ENCODE measurements at places on chromosomes 12 and 14. TPM values are rescaled to one million over a fixed set of nuclear protein-coding genes. Genes with fewer than 3 reads are reported as not detected.

DNA sequence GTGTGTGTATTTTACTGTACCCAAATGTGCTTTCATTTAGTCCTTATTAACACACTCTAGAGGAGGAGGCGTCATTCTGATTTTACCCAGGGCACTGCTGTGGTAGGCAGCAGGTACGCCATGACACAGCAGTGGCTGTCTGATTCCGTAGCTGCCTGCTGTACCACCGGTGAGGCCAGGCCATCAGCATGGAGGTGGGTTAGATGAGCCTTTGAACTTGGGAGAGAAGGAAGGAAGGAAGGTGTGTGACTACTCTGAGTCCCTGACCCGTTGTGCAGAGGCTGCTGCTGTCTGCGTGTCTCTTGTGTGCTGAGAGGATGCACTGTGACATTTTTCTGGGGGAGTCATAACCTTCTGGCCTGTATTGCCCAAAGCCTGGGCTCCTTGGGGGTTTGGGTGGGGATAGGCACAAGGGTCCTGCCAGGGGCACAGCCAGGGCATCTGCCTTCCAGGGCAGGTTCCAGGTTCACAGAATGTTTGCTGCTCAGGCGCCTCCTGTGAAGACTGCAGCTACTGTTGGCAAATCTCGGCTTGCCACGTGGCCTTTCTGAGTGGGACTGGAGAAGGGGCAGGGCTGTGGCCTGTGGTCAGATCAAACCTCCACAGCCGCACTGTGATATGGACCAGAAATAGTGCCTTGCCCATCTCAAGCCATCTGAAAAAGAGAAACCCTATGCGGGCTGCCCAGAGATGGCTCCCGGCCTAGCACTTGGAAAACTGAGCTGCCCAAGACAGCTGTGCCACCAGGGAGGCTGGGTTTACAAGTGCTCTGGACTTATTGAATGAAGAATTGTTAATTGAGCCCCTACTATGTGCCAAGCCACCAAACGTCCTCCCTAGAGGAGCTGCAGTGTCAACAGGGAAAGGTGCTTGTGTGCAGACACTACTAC lies 47.1 kb downstream of the MLXIP start:
- DNase-seq = peak; percentile 49

DNA sequence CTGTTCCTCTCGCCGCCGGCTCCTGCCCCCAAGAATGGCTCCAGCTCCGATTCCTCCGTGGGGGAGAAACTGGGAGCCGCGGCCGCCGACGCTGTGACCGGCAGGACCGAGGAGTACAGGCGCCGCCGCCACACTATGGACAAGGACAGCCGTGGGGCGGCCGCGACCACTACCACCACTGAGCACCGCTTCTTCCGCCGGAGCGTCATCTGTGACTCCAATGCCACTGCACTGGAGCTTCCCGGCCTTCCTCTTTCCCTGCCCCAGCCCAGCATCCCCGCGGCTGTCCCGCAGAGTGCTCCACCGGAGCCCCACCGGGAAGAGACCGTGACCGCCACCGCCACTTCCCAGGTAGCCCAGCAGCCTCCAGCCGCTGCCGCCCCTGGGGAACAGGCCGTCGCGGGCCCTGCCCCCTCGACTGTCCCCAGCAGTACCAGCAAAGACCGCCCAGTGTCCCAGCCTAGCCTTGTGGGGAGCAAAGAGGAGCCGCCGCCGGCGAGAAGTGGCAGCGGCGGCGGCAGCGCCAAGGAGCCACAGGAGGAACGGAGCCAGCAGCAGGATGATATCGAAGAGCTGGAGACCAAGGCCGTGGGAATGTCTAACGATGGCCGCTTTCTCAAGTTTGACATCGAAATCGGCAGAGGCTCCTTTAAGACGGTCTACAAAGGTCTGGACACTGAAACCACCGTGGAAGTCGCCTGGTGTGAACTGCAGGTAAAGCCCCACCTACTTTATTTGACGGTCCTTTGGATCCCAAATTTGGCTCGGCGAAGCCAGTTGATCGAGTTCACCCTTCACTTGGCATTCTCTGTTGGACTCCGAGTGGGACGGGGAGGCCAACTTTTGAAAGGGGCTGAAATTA lies 1.5 kb downstream of the WNK1 start:
- DNase-seq = peak; percentile 92

MSRB3 gene
- total RNA-seq = 19.6 TPM

DNA sequence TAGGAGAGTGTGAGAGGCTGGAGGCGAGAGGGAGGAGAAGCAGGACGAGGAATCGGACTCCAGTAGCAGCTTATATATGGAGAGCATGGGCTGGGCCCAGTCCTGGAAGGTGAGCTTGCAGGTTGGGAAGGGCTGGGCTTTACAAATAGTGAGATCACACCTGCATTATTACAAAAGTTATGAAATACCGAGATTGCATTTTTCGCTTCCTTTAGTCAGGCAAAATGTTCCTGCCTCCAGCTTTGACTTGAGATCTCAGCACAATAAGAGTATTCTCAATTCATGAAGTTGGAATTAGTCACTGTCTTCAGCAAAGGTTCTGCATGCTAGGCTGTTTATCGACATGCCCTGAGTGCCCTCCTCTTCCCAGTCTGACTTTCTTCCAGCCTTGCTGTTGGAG lies at the start of gene KRT6B:
KRT6B (minus strand) TSS at position 46 of the 400 bp plus-strand sequence. CDS start 68 bp downstream, outside the sequence.
- no peak for DNase-seq

MBD6 gene
- 148 TPM for total RNA-seq

DNA sequence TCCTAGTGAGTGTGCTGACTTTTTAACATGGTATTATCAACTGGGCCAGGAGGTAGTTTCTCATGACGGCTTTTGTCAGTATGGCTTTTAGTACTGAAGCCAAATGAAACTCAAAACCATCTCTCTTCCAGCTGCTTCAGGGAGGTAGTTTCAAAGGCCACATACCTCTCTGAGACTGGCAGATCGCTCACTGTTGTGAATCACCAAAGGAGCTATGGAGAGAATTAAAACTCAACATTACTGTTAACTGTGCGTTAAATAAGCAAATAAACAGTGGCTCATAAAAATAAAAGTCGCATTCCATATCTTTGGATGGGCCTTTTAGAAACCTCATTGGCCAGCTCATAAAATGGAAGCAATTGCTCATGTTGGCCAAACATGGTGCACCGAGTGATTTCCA lies 141.1 kb downstream of the HMGA2 start:
- no peak for DNase-seq

GRCh38 chr14:81931828-81932227 lies 398.2 kb upstream of the SEL1L start:
- no peak for DNase-seq

- DNase-seq = peak; percentile 75
These were observed 304.8 kb upstream of the OR4E1 start for GRCh38 chr14:21978184-21978998.

- DNase-seq = no peak
These were observed 61.4 kb upstream of the DBX2 start for GRCh38 chr12:45112306-45112705.

GRCh38 chr12:51852404-51853137 lies 4.1 kb upstream of the FIGNL2 start:
- DNase-seq = no peak

SMOC1 gene
- total RNA-seq = 52.8 TPM

DNA sequence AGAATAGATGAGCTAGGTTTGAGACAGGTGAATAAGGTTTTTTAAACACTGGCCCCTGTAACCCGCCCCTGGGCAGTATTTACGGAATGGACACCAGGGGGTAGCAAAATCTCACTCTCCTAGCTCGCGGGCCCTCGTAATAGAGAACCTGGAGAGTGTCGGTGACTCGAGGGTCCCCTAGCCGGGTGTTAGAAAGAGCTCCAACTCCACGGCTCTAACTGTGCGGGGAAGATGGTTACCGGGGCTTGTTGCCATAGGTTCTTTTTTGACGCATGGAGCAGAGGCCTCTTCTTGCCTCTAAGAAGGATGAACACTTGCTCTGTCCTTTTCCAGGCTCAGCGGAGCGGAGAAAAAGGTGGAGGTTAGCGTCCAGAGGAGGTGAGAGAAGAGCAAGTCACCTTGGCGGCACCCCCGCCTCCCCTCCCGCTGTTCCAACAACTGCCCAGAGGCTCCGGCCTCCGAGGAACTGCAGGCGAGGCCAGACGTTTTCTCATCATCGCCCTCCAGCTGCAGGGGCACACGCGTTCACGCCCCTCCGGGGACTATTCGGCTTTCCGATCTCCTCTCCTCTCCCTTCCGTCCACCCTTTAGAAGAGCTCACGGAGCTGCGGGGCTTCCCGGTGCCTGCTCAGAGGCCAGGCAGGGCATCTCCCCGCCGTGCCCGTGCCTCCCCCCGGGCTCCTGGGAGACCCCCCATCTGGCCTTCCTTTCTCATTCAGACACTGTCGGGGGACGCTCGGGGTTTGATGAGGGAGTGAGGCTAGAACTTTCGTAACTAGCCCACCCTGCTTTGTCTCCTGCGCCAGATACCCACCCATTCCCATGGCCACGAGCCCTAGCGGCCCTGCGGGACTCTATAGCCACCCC lies 1.4 kb upstream of the ARHGEF40 start:
- peak; percentile 86 for DNase-seq

GRCh38 chr14:77979666-77980351 lies 179.9 kb downstream of the ADCK1 start:
- DNase-seq = no peak

DNA sequence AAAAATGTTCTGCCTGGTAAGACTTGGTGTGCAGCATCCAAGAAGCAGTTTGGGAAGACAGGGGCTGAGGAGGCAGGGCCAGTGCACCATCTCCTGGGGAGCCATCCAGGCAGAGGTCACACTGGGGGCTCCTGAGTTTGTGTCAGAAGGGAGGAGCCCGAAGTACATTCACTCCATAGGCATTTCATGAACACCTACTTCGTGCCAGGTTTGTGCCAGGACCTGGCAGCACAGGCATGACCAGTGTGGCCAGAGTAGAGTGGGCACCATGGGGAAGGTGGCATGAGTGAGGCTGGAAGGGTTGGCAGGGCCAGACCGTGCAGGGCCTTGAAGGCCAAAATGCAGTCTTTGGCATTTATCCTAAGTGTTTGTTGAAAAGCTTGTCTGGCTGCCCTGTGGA lies 86.5 kb upstream of the RIN3 start:
- no peak for DNase-seq
